ENCODE measurements at places on chromosomes 7 and 10.

GRCh38 chr10:122085423-122085911 lies 96.5 kb downstream of the TACC2 start:
- no peak for DNase-seq

GRCh38 chr10:72561745-72562166 lies 64.1 kb downstream of the MICU1 start:
- no peak for DNase-seq

DNA sequence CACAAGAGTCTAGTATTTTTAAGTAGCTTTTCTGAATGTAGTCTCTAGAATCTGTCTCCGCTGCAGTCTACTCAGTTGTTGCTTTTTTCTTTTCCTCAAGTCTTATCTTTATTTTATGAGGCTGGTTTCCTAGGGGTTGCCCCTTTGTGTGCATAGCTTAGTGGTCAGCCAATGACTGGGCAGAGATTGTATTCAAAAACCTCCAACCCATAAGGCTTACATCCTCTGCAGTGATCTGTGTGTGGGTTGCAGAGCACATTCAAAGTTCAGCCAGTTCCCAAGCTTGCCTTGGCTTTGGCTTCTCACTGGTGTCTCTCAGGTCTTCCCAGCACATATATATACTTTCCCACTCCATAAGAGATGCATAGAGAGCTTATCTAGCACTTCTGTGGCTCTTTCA lies 160.0 kb upstream of the TCF7L2 start:
- no peak for DNase-seq

DNA sequence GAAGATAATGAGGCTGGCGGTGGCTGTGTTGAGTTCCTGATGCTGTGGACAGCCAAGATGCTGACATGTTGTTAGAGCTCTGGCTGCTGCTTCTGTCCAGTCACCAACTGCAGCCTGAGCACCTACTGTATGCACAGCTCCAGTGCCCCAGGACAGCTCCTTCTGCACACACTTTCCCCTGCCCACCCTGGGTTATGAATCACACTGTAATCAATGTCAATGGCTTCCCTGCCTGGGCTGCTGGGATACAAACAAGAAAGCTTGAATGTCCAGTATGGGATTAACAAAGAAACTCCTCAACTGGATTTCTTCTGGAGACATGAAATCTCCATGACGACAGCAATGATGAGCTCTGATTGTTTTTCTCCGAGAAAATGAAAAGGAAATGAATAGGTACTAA lies 172.0 kb downstream of the GFRA1 start:
- DNase-seq = no peak

DNA sequence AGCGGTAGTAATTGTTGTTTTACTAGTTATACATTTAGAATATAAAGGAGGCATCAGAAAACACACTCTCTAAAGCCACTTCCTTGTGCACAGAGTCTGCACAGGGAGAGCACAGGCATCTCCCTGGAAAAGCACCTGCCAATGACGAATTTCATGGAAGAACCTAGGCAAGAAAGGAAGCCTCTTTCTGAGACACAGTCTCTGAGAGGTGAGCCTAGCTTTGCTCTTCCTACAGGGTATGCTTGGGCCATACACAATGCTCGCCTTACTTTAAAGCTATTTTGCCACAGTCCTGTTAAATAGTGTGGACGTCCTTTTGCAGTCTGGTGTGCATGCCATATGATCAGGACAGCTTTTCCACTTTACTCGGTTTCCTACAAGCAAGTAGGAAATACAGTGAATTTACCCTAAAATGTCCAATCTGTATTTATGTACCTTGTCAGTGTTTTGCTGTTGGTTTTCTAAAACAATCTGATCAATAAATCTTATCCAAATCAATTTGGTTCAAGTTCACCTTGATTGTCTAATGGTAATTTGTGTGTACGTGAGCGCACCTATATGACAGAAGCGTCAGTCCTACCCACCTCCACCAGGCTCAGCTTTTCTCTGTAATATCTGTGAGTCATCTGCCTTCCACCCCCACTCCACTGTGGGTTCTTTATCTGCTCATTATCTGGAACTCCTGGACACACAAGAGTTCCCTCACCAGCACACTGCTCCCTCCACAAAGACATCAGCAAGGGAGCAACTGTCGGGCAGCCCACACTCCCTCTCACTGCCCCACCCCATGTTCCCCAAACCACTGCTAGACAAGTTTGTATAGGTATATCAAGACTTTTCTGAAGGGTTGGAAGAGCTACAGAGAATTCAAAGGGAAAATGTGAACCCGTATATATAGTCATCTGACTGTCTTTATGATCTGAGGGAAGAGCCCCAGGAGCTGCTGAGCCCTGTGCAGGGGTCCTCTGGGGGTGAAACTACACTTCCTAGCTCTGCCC lies 65.2 kb downstream of the KLHDC10 start:
- no peak for DNase-seq

GRCh38 chr7:66239467-66239856 lies 34.3 kb downstream of the TPST1 start:
- DNase-seq = no peak

DNA sequence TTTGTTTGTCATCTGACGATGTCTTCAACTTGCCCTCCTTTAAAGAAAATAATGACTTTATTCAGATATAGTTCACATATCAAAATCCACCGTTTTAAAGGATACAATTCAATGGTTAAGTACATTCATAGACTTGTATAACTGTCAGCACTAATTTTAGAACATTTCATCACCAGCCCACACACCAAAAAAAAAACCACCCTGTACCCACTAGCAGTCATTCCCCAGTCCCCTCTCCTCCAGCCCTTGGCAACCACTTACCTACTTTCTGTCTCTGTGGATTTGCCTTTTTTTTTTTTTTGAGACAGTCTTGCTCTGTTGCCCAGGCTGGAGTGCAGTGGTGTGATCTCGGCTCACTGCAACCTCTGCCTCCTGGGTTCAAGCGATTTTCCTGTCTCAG lies 5.3 kb upstream of the HILPDA start:
- DNase-seq = no peak

DNA sequence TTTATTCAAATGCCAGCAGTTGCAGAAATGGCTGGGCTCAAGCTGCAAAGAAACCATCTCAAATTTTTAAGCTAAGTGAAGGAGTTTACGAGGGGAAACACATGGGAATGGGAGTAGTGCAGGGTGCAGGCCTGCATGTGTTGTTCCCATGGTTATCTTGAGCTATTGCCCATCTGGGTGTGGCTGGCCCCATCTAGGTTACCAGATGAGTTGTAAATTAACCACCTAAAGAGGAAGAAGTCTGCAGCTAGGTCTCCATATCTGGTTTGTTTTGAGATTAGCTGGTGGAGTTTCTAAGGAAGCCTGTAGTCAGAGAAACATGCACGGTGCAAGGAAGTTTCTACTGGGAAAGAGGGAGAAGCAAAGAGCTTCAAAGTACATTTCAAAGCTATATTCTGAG lies 23.3 kb upstream of the STEAP2 start:
- DNase-seq = no peak

GRCh38 chr7:12458520-12459131 lies 55.0 kb upstream of the VWDE start:
- DNase-seq = no peak

DNA sequence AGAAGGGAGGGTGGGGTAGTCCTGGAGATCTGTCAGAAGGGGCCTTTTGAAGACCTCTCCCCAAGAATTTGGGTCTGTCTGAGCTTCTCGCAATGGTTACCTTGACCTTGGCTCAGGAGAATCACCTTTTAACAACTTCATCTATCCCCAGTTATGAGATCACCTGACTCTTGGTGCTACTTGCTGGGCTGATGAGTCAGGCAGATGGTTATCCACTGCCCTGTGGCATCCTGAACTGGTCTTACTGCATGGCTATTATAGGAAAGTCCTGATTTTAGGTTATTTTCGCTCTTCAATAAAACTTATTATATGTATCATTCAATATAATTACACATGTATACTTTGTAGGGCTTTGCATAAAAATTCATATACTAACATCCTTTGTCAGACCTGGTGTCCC lies 274.7 kb downstream of the GFRA1 start:
- DNase-seq = no peak

DNA sequence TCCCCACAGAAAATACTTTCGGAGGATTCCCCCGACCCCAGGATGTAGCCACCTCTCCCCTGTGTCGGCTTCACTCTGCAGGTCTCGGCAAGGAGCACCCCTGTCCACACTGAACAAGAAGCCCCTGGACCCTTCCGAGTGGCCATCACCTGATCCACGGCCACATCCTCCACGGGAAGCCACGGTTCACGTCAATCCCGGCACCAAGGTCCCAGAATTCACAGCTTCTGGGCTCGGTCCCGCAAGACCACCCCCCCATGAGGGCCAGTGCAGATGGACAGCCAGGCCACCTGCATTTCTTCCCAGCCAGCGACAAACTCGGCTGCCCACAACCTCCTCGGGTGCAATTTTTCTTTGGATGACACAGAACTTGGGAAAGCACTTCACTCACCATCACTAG lies 199.6 kb downstream of the PTPRN2 start:
- DNase-seq = no peak

GRCh38 chr10:8594711-8595110 lies 540.2 kb downstream of the GATA3 start:
- no peak for DNase-seq

DNA sequence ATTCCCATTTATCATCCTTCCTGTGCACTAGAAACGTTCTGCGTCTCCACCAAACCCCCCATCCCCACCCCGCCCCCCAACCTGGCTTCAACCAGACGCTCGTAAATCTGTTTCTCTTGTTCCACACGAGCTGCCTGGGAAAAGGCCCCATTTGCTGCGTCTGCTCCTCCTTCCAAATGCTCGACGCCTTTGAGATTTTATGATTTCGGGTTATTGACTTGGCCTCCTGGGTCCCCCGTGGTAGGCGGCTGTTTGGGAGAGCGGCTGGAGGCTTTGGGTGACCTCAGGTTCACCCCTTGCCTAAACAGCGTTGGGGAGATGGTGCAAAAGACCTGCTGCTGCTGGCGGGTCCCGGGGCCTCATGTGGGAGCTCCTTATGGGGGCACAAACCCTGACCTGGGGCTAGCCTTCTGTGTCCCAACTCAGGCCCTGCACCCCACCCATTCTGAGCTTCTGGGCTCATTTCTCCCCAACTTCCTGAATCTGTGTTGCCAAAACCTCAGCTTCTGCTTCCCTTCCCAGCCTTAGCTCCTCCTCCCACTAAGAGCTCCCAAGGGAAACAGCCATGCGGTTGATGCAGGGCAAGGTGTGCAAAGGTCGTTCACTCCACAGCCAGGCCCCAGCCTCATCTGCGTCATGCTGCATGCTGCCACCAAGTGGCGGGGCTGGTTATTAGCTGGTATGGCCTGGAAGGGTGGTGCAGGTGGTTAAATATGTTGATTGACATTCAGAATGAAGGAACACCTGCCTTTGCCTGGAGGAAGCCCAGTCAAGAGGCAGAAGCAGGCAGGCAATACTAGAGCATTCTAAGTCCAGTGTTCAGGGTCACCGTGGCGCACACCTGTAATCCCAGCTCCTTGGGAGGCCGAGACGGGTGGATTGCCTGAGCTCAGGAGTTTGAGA lies 49.1 kb upstream of the ELN start:
- no peak for DNase-seq

GRCh38 chr7:89133819-89134218 lies 338.3 kb upstream of the TEX47 start:
- no peak for DNase-seq

- no peak for DNase-seq
Measured at GRCh38 chr7:133376514-133376913, 123.6 kb downstream of the EXOC4 start.

DNA sequence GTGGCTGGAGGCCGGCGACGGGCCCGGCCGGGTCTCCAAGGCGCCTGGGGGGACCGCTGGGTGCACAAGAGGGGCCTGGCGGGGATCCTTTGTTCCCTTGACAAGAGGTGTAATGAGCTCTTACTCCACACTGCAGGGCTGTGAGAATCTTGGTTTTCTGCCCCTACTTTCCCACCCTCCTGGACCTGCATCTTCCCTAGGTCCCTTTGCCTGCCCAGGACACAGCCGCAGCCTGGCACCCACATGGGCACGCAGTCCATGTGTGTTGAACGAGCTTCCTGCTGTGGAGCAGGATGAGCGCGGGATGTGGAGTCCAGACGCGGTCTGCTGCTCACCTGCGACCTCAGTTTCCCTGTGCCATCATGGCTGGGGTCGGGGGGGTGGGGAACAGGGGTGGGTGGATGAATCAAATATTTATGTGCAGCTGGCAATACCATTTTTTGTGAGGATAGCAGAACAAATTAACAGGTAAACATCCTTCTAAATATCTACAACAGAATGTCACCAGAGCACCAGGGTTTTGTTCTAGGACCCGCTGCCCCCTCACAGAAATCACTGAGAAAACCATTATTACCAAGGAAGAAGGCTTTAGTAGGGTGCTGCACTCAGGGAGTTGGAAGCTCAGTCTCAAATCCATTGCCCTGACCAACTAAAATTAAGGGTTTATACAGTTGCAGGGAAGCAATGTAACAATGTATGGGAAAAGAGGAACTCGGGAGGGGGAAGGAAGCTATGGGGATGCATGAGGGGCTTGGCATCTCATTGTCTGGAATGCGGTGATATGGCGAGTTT lies 474 bp upstream of the NSMCE4A start:
- no peak for DNase-seq

DNA sequence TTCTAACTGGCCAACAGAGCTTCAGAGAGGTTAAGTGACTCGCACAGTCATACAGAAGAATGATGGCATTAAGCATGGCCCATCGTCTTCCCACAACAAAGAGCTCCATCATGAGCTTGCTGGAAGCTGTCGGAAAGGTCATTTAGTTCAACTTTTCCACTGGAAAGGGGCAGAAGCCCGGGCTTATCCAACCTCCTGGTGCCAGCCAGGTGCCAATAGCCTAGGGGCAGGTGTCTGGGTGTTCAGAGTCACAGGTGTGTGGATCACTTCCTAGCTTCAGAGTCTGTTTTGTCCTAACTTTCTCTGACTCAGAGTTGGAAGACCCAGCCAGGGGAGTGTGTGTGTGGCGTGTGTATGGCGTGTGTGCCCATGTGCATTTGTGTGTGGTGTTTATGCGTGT lies 1.3 kb upstream of the TRPV6 start:
- DNase-seq = no peak
